Thyroid gland (tissue), 4 donors: ENCODE measurements at places on chromosomes 1 and 21. TPM values are rescaled to one million over a fixed set of nuclear protein-coding genes. Genes with fewer than 3 reads are reported as not detected.

The SELENON gene
- total RNA-seq = 31.2 TPM

The PALMD gene
- total RNA-seq = 8.9 TPM

The FAM177B gene
- total RNA-seq = not detected

The PDZK1IP1 gene
- total RNA-seq = 0.83 TPM

The SPRR1A gene
- not detected for total RNA-seq
